SK-N-DZ (cell line): ENCODE measurements at places on chromosomes 11 and 22.
A peak's percentile ranks its signal among the peaks of the same experiment; 100 is the strongest.

DNA sequence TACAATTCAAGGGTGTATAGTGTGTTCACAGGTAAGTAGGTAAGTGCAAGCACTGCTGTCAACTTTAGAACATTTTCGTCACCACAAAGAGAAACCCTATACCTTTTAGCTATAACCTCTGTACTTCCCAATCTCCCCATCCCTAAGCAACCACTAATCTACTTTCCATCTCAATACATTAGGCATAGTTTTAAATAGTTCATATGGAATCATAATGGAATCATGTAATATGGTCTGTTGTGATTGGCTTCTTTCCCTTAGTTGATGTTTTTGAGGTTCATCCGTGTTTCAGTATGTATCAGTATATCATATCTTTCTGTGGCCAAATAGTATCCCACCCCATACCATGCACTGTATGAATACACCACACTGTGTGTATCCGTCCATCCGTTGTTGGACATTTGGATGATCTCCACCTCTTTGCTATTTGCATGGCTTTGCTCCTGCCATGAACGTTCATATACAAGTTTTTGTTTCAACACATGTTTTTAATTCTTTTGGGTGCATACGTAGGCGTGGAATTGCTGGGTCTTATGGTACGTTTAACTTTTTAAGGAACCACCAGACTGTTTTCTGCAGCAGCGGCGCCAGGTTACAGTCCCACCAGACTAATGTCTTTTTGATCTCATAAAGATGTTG lies 27.7 kb upstream of the OPCML start:
- DNase-seq = no peak

- DNase-seq = no peak
Measured at GRCh38 chr11:2555891-2556290, 111.1 kb downstream of the KCNQ1 start.

GRCh38 chr11:34086554-34087283 lies 18.7 kb upstream of the NAT10 start:
- DNase-seq = no peak

GRCh38 chr11:107732689-107733051 lies 20.8 kb upstream of the SLN start:
- no peak for DNase-seq

DNA sequence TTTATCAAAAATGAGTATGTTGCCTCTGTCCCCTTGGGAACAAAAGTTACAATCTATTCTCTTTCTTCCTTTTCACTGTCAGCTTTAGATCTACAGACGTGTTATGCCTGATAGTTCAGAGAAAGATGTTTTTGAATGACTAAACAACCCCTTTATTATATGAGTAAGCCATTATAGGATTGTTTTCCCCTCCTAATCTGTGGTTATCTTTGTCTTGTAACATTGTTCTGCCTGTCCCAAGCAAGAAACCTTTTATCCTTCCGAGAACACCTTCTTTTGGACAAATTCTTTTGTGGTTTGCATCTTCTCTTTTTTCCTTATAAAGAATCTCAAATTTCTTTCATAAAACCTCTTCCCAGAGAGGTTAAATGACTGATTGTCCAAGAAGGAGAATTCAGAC lies 208.4 kb downstream of the DDX10 start:
- no peak for DNase-seq

DNA sequence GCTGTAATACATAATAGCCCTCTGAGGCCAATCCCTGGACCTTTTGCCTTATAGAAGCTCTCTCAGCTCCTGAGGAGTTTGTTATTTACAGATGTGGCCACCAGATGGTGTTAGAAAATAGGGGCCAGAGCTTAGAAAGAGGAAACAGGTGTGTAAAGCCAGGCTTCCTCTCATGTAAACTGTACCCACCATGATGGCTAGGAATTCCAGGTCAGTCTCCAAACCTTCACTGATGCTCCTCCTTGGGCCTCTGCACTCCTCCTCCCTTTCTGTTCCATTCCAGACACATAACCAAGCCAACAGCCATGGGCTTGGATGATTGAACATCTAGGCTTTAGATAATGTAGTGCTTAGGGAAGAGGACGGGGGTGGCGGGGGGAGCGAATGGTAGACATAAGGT lies 39.7 kb downstream of the USP35 start:
- peak; percentile 68 for DNase-seq

DNA sequence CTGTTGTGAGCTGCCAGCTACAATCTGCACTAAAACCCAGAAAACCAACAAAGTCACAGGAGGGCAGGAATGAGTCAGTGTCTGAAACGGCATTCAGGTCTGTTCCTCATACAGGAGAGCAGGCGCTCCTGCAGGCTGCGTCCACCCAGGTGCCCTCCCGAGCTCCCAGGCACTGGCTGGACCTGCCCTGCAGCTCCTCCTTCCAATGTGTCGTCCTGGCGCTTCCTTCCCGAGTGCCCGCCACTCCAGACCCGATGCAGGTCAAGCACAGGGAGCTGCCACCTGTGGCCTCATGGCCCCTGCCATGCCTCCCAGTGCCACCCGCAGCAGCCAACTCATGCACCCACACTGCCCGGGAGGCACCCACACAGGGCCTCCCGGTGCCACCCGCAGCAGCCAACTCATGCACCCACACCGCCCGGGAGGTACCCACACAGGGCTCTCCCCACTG lies 12.0 kb downstream of the BRD1 start:
- no peak for DNase-seq

DNA sequence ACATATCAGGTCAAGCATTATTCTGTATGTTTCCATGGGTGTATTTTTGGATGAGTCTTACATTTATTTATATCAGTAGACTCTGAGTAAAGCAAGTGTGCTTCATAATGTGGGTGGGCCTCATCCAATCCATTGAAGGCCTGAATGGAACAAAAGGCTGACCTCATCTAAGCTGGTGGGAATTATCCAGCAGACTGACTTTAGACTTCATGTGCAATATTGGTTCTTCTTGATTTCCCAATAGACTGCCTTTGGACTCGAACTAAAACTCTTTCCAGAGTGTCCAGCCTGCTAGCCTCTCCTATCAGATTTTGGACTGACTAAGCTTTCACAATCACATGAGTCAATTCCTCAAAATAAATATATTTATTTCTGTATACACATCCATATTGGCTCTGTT lies 116.2 kb downstream of the KIF18A start:
- no peak for DNase-seq

DNA sequence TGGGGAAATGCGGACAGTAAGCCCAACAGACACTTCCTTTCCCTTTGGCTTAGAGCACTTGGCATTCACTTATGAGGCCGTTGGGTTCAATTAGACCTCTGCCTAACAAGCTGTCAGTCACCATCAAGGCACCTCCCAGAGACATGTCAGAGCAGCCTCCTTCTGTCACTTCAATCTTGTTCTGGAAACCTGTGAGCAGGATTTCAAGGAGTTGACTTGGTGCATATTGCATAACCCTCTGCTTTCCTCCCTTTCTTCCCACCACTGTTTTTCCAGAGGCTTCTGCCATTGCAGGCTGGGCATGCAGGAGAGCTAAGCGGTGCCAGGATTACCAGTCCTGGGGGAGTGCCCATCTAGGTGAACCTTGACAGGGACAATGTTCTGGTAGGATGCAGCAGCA lies 484.2 kb upstream of the LRRC4C start:
- no peak for DNase-seq

DNA sequence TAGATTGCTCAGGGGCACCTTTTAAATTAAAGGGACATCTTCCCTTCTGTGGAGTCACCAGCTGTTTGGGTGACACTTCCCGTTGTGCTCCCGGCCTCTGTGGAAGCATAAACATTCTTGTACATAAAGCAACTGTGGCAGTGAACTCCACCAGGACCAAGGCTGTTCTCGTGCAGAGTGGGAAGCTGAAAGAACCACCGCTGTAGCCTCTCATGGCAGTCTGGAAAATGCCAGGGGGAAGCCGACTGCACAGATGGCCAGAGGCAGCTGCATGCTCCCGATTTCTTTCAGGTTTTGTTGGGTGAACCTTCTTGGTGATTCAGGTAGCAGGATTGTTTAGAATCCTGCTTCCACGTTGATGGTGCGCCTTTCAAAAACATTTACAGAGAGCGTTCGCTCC lies 10.3 kb downstream of the UBASH3B start:
- DNase-seq = no peak

DNA sequence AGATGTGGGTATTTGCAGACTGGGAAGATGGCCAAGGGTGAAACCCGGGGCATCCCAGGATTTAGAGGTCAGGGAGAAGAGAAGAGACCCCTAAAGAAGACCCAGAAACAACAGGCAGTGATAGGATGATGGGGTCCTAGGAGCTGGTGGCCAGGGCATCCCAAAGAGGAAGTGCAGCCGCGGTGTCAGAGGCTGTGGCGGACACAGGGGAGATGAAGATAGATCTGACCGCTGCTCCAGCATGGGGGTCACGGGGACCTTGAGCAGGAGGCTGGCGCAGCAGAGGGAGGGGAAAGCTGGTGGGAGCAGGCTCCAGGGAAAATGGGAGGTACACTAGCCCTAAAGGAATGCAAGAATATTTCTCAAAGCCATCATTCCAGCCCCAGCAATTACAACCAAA lies 47.3 kb downstream of the CTTN start:
- no peak for DNase-seq
